ENCODE measurements at places on chromosomes 2 and 18.

DNA sequence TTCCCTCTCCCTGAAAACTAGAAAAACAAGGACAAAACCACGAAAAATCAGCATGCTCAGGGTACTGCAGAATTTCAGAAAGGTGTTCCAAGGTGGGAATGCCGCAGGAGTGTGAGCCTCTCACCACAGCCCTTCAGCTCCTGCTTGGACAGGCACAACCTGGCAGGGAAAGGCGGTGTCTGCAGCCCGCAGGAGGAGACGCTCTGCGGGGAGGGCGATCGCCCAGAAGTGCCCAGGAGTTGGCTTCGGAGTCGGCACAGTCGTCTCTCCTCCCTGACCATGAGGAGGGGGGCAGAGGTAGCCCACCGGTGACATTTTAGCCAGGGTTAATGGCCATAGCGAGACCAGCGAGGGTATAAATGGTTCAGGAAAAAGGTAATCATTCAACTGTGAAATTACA, 57.2 kb downstream of the TMEM18 start:
- no peak for DNase-seq

DNA sequence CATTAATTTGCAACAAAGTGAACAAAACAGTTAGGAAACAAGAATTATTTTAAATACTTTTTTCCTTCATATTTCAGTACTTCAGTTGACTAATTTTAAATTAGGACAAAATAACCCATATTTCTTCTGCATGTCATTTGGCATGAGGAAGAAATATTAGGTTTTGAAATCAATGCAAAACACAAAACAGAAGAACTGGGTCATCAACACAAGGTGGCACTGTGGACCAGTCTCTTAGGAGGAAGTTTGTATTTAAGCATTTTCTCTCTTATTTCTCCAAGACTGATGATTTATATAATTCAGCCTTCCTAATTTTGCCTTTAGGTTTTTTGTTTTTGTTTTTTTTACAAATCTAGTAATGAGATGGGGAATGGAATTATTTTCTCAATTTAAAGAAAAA, 352.8 kb upstream of the KCNH7 start:
- DNase-seq, result no peak

GRCh38 chr2:55155206-55155605, 76.9 kb downstream of the CLHC1 start:
- DNase-seq, result no peak

DNA sequence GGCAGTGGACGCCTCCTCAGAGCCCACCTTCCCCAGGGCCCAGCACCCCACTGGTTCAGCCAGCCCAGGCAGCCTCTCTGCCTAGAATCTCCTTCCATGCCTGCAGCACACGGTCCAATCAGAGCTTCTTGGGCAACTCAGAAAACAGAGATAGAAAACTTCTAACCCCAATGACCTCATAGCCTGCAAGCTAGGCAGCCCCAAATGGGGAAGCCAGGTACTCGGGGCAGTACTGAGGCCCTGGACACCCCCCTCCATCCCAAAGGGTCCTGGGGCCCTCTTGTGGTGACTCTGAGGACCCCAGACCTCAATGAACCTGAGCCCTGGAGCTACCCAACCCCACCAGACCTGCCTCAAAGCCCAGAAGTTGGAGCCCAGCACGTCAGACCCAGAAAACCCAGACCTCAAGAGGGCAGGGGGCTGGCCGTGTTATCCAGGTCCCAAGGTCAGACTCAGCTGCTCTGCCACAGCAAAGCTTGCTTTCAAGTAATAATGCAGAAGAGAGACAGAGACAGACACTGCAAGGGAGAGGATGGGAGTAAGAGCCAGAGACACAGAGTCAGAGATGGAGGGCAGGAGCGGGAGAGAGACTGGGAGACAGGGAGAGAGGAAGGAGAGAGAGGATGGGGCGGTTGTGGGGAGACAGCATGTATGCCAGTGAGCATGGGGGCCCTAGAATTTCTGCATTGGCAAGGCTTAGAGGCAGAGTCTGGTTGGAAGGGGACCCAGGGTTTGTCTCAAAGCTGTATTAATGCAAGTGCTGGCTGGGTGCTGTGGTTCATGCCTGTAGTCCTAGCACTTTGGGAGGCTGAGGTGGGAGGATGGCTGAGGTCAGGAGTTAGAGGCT, 28.2 kb downstream of the SERTAD2 start:
- no peak for DNase-seq

- DNase-seq, result no peak
Measured at GRCh38 chr2:201551901-201552300, 91.4 kb downstream of the TMEM237 start.

GRCh38 chr18:48408111-48408726, 964 bp downstream of the ZBTB7C start:
- DNase-seq, result no peak

DNA sequence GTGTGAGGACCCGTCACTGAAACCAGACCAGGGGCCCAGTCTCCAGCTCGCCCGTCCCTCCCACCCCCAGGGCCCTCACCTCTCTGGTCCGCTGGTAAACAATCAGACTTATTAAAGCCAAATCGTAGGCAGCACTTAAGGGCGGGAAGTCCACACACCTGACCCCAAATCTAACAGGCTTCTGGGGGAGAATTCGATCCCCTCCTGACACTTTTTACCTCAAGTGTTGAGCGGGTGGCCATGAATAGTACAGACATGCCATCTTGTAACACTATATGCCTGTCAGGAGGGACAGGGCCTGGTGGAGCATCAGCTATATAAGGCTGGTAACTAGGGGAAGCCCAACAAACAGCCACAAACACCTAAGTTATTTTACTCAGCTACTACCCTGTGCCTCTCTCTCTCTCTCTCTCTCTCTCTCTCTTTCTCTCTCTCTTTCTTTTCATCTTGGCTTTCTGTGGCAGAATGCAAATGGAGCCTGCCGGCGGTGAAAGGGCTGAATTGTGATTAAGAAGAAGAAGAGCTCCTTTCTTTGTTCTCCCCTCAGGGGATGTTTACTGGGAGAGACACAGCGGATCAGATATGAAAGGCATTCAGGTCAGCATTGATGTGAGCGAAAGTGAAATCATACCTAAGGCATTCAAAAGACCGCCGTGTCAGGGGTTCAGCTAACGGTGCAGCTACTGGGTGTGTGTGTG, 9.5 kb downstream of the ZEB2 start:
- DNase-seq, result no peak

- no peak for DNase-seq
Measured at GRCh38 chr2:106781196-106781595, 104.8 kb downstream of the ST6GAL2 start.

DNA sequence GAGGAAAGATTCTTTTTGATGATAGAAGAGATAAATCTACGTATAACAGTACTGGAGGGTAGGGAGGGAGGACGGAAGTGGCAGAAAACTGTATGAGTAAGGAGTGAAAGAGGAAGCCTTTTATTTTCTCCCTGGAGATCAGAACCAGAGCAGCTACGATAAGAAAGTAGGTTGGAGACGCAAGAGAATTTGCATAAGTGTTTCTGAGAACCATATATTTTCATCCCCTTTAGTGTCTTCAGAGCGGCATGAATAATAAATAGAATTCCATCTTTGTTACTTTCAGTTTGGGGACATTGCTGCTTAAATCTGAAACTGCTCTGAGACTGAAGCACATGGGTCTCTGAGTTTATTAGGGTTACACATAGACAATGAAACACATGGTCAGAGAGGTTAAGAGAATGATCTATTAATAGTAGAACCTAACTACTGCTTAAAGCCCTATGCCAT, 230.2 kb upstream of the TNP1 start:
- no peak for DNase-seq

GRCh38 chr2:178331474-178332432, 119.2 kb downstream of the PRKRA start:
- no peak for DNase-seq

GRCh38 chr2:26979741-26980140, 9.3 kb downstream of the MAPRE3 start:
- no peak for DNase-seq

DNA sequence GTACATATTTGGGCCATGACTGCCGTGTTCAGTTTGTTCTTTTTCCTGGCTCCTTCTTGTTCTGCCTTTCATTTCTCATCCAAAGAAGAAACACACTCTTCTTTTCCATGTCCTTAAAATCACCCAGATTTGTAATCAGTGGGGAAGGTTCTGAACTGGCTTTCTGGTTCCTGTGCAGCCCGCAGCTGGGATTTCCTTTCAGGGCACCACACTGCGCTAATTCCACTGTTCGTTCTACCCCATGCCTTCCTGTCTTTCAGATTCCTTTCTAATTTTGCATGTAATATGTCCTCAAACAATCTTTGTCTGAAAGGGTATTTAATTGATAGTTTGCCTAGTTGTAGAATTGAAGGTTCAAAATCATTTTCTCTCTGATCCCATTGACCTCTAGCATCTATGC, 94.1 kb downstream of the HS1BP3 start:
- no peak for DNase-seq

- no peak for DNase-seq
Measured at GRCh38 chr18:35095983-35096676, 54.9 kb downstream of the MAPRE2 start.

GRCh38 chr2:36068086-36068485, 287.5 kb upstream of the CRIM1 start:
- no peak for DNase-seq
